ENCODE measurements at places on chromosomes 16 and 17. TPM values are rescaled to one million over a fixed set of nuclear protein-coding genes. Genes with fewer than 3 reads are reported as not detected.

DNA sequence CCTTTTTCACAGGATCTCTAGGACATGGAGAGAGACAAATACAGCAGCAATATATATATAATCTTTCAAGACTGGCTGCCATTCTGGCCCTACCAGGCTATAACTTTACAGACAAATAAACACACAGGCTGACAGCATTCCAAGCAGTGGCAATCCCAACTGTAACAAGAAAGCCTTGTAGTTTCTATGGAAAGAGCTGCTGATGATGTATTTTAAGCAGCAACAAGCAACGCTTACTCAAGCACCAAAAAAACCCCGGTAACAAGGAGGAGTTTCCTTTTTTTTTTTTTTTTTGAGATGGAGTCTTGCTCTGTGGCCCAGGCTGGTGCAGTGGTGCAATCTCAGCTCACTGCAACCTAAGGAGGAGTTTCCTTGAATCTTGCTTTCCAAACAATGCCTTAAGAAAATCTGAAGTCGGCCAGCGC is 23.2 kb downstream of the LSM12 start:
- no peak for DNase-seq

Gene SUPT6H
- 48.7 TPM for total RNA-seq

GRCh38 chr17:47785538-47786123 is 36.0 kb downstream of the OSBPL7 start:
- DNase-seq, result no peak

- DNase-seq, result no peak
Observed at GRCh38 chr16:84561291-84561690, 56.6 kb downstream of the COTL1 start.

Gene ARL5C
- total RNA-seq, result not detected

DNA sequence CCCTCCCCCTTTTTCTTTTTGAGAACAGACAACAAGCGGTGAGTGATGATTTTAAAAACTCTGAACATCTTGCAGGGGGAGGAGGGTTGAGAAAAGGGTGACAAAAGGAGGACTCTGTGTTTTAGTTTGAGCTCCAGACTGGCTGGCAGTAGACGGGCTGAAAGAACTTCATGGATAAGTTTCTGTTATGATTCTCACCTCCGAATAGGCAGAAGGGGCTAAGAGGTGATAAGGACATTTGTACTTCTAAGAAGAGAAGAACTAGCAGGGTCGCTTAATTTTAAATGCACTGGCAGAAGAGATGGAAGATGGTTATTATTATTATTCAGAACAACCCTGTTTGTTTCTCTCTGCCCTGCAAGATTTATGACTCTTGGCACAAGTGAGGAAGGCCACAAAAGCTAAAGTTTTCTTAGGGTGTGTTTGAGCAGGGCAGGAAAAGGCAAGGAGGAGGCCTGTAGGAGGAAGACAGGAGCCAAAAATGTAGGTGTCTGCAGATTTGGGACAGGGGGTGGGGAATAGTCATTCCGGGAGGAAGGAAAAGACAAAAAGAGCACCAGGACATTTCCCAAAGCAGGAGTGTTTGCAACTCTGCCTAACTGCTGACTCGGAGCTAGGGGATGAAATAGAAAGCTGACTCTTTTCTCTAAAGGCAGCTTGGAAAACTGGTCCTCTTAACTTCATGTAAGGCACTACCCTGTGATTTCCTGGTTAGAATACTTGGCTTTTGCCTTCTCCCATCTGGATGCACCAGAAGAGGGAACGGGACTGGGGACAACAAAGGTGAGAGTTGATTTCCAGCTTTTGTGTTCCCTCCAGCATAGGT is 11.9 kb upstream of the HOXB2 start:
- no peak for DNase-seq

DNA sequence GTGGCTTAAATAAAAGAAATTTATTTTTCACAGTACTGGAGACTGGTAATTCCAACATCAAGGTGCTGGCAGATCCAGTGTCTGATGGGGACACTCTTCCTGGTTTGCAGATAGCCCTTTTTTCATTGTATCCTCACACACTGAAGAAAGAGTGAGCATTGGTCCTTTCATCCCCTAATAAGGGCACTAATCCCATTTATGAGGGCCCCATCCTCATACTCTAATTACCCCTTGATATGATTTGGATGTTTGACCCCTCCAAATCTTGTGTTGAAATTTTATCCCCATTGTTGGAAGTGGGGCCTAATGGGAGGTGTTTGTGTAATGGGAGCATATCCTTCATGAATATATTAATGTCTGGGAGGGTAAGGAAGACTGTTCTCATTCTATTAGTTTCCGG is 9.4 kb upstream of the FAM20A start:
- no peak for DNase-seq

Gene SEC14L5
- 0.57 TPM for total RNA-seq

- DNase-seq, result no peak
Observed at GRCh38 chr17:71530248-71530647, 590.6 kb upstream of the SOX9 start.

DNA sequence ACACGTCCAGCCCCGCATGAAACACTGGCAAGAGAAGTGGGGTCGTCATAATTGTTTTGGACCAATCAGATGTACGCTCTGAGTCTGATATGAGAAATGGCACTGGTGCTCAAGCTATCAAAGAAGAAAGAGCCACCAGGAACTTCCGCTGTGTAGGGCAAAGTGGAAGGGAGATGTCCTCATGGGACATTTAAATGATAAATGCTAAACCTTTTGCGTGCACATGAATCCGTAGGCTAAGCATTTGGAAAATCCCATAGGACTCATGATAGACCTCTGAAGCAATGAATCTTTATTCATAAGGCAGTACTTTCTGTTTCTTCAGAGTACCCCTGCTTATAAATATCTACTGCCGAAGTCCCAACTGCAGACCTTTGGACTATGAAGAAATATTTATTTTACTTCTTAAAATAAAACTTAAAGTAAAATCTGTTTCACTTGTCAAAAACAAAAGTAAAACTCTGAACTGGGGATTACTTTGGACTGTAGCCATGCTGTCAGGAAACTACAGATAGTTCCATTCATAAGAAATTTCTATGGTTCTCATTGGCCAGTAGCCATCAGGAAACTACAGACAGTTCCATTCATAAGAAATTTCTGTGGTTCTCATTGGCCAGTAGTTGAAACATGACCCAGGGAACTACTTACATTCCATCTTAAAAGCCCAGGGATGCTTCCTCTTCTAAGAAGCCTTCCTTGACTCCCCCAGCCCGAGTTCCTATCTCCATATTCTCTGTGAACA is 335.1 kb downstream of the HS3ST4 start:
- DNase-seq, result no peak

Gene DBF4B
- 5.3 TPM for total RNA-seq

Gene BEAN1
- 0.76 TPM for total RNA-seq

DNA sequence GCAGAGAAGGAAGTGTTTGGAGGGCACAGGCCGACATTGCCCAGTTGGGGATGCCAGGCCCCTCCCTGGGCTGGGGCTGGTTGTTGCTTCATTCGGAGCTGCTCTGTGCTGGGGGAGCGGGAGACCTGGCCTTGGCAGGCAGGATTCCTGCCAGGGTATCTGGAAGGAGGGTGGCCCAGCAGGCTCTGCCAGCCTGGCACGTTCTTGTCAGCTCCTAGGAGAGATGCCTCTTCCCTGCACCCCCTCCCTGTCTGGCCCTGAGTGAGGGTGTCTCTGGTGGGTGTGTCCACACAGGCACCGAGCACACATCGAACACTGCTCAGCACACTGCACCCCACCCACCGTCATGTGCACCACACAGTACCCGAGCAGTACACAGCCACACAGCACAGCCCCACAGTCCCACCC is 35.2 kb downstream of the ARHGAP23 start:
- DNase-seq, result no peak

Gene DPEP3
- total RNA-seq, result not detected

Gene SPG7
- 104 TPM for total RNA-seq

Gene NT5C
- total RNA-seq, result 82.6 TPM

Gene KRTAP4-5
- total RNA-seq, result not detected

GRCh38 chr17:30208214-30208613 is 27.3 kb downstream of the SLC6A4 start:
- DNase-seq, result no peak

Gene MT3
- total RNA-seq, result not detected

DNA sequence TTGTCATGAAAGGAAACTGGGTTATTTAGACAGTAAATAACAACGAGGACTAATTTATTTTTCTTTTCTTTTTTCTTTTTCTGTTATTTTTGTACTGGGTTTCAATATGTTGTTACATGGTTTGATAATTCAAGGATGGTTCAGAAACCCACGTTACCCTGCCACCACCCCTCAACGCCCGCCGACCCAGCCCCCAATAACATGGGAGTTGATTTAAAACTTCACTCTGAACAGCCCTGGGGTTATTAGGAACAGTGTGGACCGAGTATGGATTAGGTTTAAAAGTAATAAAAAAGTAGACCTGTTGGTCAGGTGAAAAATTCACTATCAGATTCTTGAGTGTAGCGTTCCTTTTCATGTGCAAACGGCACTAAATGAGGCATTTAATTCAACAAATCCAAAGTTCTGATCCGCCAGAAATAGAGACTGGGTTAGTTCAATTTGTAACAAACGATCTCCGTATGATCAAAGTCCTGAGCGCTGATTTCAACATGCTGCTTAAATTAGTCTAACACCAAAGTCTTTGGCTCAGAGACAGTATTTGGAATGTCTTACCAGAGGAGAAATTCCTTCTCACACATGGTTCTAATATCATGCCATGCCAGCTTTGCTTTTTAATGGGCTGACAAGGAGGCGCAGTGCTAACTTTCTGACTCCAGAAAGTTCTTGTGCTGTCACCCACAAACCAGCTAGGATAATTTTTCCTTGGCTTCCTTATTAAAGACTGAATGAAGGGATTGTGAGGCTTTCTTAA is 173.1 kb upstream of the IRX3 start:
- no peak for DNase-seq

Gene EFCAB5
- not detected for total RNA-seq

DNA sequence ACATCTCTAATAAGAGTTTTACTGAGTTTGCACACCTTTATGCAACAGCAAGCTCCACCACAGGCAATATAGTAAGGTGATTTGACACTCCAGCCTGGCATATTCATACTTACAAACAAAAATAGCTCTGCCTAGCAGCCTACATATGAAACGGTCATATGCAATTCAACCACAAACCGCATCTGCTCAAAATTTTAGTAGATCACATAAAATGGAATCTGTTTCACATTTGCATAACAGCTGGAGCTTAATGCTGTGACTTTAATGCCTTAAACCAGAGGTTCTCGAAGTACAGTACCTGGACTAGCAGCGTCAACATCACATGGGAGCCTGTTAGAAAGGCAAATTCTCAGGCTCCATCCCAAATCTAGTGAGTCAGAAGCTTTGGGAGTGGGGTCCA is 578.4 kb downstream of the CDH11 start:
- no peak for DNase-seq

GRCh38 chr16:8459085-8459733 is 131.1 kb downstream of the TMEM114 start:
- DNase-seq, result no peak

GRCh38 chr16:11255737-11256660 is at the start of gene SOCS1:
SOCS1 (minus strand) TSS chr16:11256204; CDS start chr16:11255478, 726 bp downstream.
- DNase-seq, result no peak

Gene VMO1
- total RNA-seq, result 1.3 TPM

Gene SEPTIN12
- total RNA-seq, result not detected

Gene WWOX
- total RNA-seq, result 28.6 TPM

GRCh38 chr17:44283344-44284023 is 15.5 kb upstream of the SLC4A1 start:
- DNase-seq, result no peak

GRCh38 chr17:9644910-9645751 is at the start of gene USP43:
USP43 (plus strand) TSS chr17:9645517; CDS start chr17:9645633, 116 bp downstream.
- DNase-seq, result no peak

GRCh38 chr16:13391337-13391736 is 489.9 kb downstream of the SHISA9 start:
- DNase-seq, result no peak

DNA sequence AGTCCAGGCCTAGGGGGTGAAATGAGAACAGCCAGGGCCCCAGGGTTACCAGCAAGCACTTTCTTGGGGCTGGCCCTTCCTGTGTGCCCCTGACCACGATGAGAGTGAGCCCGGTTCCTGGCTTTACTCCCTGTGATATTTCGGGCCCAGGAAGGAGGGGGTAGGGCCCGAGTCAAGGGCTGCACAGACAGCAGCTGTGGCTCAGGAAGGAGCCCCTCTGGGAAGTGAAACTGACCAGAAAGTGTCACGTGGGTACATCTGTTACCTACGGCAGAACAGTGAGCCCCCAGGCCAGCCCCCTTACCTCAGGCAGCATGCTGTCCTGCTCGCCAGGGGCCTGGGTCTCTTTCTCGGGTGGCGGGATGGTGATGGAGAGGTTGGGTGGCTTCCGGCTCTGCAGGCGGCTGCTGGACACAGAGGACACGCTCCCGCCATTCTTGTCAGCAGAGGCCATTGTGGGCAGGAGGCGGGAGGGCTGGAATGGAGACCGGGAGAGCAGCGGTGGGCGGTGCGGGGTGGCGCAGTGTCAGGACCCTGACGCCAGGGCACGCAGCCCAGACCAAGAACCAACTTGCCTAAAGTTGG is 13.8 kb downstream of the AANAT start:
- no peak for DNase-seq

Gene CORO6
- total RNA-seq, result 4.1 TPM

DNA sequence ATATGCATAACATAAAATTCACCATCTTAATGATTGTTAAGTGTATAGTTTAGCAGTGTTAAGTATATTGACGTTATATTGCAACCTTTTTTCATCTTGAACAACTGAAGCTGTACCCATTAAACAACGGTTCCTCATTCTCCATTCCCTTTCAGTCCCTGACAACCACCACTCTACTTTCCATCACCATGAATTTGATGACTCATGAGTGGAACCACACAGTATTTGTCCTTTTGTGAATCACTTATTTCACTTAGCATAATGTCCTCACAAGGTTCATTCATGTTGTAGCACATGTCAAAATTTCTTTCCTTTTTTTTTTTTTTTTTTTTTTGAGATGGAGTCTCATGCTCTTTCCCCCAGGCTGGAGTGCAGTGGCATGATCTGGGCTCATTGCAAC is 46.0 kb downstream of the HOXB1 start:
- DNase-seq, result no peak

Gene PRCD
- total RNA-seq, result 1.4 TPM

- DNase-seq, result no peak
Observed at GRCh38 chr16:3727806-3728381, 10.6 kb upstream of the TRAP1 start.

Gene C17orf107
- total RNA-seq, result 0.27 TPM

Gene SLC22A31
- total RNA-seq, result not detected

DNA sequence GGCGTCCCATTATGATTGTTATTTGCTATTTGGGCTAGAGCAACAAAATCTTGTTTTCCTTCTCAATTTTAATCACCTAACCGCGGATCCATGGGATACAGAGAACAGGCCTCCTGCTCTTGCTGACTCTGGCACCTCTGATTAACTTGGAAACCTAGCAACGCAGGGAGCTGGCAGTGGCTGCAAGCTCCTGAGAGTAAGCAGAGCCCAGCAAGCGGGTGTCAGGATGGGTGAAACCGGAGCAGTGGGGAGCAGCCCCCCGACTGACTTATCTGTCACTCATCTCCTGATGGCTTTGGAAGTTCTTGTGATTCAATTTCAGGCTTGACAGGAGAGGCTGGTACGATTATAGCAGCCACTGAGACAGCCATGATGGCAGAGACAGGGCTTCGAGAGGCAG is 45.5 kb upstream of the CDC42EP4 start:
- no peak for DNase-seq

Gene HCRT
- total RNA-seq, result not detected

Data from esophagus squamous epithelium (tissue), 5 donors.